GM18507 (cell line): ENCODE measurements at places on chromosomes 13 and 19.

- no peak for DNase-seq
Measured at GRCh38 chr13:101493541-101493940, 41.1 kb downstream of the ITGBL1 start.

GRCh38 chr19:2777952-2778683 lies 5.0 kb downstream of the SGTA start:
- DNase-seq: no peak

GRCh38 chr13:42110410-42111155 lies 62.1 kb downstream of the DGKH start:
- peak; percentile 25 for DNase-seq

- no peak for DNase-seq
Measured at GRCh38 chr13:31629085-31629780, 110.1 kb upstream of the RXFP2 start.

DNA sequence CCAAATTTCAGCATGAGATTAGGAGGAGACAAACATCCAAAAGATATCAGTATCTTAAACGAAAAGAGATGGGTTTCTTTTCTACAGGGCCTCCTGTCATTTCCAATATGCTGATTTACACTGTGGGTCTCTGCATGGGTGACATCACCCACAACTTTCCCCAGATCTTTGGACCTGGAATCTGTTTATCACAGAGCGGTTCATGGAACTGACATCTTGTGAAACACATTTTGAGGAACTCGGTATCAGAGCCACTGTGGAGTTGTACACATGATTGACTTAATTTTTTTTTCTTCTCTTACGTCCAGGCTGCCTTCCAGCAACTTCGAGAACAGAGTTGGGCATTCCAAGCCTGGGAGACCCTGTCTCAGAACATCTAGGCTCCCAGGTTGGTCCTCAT lies 80.2 kb upstream of the SERP2 start:
- no peak for DNase-seq

DNA sequence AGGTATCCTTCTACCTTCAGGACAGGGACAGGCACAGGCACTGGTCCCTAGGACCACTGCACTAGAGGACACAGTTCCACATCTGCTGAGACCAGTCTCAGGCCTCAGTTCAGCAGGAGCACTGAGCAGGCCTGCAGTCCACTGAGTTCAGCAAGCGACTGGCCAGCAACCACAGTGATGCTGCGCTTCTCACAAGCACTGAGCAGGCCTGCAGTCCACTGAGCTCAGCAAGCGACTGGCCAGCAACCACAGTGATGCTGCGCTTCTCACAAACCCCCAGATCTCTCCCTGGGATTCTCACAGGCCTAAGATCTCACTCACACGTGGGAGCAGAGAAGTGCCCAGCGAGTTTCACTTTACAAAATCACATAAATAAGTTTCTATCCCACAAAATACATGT lies 140.6 kb downstream of the IRS2 start:
- DNase-seq: no peak

DNA sequence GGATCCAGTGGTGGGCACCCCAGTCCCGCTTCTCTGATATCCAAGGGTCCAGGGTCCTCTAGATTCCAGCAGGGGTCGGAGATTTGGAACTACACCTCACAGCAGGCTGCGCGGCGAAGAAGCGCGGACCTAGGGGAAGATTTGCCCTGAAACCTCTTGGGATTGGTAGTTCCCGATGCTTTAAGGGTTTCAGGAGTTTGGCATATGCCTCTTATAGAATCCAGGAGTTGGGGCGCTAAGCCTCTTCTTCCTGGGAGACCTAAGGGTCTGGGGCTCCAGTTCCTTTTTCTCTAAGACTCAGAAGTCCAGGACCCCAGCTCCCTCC lies 349 bp downstream of the BCL2L12 start:
- no peak for DNase-seq

- no peak for DNase-seq
Measured at GRCh38 chr13:112225429-112226090, 150.6 kb upstream of the SPACA7 start.

- DNase-seq: peak; percentile 49
Measured at GRCh38 chr19:38736413-38737280, 7.6 kb downstream of the CAPN12 start.

DNA sequence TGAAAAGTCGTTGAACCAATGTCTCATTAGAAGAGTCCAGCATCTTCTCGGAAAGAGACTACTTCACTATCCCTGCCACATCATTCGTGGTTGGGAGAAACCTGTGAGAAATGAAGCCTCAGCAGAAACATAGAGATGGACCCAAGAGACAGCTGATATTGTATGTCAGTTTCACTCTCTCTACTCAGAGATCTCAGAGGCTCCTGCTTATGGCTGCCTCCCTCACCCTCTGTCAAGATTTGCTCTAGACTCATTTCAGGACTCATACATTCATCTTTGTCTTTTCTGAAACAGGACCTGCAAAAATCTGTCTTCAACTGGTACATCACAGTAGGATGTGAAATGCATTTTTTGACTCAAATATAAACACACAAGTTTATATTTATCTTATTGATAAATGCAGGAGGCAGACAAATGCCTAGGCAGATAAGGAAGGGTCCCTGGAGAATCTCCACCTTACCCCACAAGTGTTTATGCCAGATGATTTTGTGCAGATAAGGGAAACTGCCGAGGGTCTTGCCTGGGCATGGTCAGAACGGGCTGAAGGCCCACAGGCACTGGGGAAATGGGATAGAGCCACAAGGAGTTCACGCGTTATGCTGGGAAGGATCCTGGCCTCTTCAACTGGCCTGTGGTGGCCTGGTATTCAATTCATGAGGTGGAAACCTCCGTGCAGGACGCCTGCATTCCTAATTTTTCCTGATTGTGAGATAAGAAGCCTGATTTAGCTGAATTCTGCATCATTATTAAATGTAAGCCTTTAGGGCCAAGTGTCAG lies 1834.0 kb upstream of the PCDH20 start:
- DNase-seq: no peak

- no peak for DNase-seq
Measured at GRCh38 chr13:65808061-65808460, 1422.1 kb downstream of the PCDH9 start.

- no peak for DNase-seq
Measured at GRCh38 chr19:35042954-35043604, 1.6 kb downstream of the HPN start.

- DNase-seq: no peak
Measured at GRCh38 chr13:48528720-48529119, 4.2 kb downstream of the RCBTB2 start.

- no peak for DNase-seq
Measured at GRCh38 chr13:113607889-113608635, 23.5 kb downstream of the TFDP1 start.

DNA sequence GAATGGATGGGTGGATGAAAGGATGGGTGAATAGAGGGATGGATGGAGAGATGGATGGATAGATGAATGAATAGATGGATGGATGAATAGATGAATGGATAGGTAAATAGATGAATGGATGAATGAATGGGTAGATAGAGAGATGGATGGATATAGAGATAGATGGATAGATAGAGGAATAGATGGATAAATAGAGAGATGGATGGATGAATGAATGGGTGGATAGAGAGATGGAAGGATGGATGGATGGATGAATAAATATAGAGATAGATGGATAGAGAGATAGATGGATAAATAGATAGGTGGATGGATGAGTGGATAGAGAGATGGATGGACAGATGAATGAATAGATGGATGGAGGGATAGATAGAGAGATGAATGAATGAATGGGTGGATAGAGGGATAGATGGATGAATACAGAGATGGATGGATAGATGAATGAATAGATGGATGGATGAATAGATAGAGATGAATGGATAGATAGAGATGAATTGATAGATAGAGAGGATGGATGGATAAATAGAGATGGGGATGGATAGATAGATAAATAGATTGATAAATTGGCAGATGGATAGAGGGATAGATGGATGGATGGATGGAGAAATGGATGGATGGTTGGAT lies 106.7 kb upstream of the SOX1 start:
- no peak for DNase-seq

GRCh38 chr13:79297128-79297527 lies 108.9 kb downstream of the RBM26 start:
- no peak for DNase-seq

- DNase-seq: peak; percentile 46
Measured at GRCh38 chr13:75635828-75636435, at the start of gene LMO7. TSS of gene LMO7 (plus strand) at chr13:75636330. CDS start at chr13:75636658, 328 bp downstream.

- DNase-seq: no peak
Measured at GRCh38 chr13:79447741-79448140, 33.2 kb upstream of the NDFIP2 start.

GRCh38 chr13:78607409-78608251 lies 4.3 kb upstream of the POU4F1 start:
- DNase-seq: no peak

GRCh38 chr13:41514853-41515395 lies 57.6 kb downstream of the RGCC start:
- DNase-seq: no peak

DNA sequence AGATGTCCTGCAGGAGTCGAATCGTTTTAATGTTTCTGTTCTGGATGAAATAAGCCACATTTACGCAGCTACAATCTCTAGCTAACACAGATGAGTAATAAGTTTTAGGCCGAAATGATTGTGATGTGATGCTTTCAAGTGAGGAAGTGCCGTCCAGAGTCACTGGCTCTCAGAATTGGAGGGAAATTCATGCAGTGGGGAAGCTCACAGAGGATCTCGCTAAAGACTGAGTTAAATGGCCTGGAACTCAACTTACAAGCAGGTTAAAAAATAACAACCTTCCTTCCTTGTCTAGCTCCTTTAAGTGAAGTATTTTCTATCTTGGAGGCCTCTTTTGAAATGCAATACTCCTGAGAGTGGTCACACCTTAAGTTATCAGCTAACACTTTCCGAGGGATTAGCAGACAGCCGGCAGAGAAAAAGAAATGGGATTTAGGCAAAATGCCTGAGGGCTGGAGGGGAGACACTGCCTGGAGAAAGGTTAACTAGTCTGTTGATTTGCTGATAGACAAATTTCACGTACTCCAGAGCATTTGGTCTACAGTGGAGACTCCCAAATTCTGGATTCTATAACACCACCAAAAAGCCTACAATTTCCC lies 74.2 kb downstream of the IRS2 start:
- DNase-seq: no peak

DNA sequence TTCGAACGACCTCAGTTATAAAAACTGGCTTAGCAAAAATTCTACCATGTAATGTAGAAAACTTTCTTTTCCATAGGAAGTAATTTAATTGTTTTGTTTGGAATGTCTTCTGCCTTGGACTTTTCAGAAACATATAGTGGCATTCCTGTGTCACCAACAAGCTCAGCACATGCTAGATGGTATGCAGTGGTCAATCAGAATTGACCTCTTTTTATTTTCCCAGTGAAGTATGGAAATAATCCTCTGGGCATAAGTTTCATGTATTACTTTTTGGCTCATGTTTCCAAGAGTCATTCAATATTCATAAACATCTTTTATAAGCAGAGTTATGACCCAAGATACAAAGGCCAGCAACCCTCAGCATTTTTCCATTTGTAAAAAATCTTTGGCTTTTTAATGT lies 33.6 kb downstream of the NALCN start:
- DNase-seq: no peak

- DNase-seq: no peak
Measured at GRCh38 chr19:6723108-6723618, 2.7 kb upstream of the C3 start.

DNA sequence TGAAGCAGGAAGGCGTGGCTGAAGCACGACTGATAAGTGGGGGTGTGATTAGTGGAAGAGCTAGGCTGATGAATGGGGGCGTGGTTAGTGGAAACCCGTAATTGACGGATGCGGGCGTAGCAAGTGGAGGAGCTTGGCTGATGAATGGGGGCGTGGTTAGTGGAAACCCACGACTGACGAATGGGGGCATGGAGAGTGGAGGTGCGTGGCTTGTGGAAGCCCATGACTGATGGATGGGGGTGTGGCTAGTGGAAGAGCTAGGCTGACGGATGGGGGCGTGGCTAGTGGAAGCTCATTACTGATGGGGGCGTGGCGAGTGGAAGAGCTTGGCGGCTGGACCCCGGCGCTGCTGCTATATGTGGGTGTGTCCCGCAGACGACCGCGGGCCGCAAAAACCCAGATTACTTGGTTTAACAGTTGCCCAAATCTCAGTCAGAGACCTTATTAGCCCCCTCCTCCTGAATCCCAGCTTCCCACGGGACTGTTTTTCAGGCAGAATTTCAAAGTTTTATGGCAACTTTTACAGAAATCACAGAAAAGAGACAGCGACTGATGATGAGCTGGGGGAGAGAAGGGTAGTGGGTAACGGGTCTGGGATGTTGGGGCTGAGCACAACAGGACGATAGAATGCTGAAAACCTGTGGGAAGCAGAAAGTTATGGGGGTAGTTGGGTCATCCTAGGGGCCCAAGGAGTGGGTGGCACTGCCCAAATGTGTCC lies 9.0 kb upstream of the MEIS3 start:
- DNase-seq: peak; percentile 65

DNA sequence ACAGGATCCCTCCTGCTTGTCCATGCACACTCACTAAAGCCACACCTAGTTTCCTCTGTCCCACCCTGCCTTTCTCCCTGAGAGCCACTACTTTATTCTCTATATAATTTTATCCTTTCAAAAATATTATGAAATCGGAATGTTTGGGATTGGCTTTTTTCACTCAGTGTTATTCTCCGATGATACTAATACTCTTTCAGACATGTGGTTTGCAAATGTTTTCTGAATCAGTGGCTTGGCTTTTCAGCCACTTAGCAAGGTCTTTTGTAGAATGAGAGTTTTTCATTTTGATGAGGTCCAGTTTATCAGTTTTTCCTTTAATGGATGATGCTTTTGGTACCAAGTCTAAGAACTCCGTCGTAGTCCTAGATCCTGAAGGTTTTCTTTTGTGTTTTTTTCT lies 11.6 kb downstream of the SPATA13 start:
- DNase-seq: no peak

DNA sequence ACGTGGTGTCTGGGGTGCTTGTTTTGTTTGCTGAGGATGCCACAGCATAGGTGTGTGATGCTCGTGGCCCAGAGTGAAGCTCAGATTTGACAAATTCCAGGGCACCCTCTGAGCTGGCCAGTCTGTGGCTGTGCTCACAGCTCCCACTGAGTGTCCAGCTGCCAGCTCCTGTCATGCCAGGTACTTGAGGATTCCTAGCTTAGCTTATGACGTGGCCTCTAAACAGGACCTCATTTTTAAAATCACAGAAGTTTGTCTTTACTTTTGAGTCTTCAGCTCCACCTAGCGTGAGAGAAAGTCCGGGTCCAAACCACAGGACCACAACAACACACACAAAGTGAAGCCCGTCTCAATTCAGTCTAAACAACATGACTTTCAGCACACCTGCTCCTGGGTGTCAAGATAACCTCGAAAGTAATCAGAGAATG lies 117.3 kb downstream of the RAB20 start:
- DNase-seq: no peak

- DNase-seq: no peak
Measured at GRCh38 chr19:30060531-30061222, 118.6 kb downstream of the URI1 start.

GRCh38 chr19:41327076-41327575 lies 17.2 kb downstream of the CCDC97 start:
- no peak for DNase-seq

GRCh38 chr19:38351865-38352395 lies 16.3 kb downstream of the CATSPERG start:
- DNase-seq: no peak

DNA sequence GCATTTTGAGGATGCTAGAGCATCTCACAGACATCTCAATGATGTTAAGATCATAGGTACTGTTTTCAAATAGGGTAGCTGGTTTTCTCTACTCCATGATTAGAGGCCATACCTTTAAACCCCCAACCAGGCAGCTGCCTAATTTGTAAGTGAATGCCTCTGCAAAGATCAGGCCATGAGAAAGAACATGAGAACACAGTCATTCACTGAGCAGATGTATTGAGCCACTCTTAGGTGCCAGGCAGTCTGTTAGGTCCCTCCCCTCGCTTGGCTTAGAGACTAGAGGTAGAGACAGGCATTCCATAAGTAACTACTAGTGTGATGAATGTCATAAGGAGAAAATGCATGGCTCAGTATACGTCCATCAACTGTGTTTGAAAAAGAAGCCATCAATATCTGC lies 410.0 kb downstream of the FGF9 start:
- no peak for DNase-seq
